ENCODE measurements at places on chromosomes 2 and 18.
A peak's percentile ranks its signal among the peaks of the same experiment; 100 is the strongest.

DNA sequence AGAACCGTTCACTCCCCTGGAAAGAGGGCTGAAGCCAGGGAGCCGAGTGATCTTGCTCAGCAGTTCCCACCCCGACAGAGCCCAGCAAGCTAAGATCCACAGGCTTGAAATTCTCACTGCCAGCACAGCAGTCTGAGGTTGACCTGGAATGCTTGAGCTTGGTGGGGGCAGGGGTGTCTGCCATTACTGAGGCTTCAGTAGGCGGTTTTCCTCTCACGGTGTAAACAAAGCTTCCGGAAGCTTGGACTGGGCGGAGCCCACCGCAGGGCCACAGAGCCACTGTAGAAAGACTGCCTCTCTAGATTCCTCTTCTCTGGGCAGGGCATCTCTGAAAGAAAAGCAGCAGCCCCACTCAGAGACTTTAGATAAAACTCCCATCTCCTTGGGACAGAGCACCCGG lies 180.8 kb downstream of the WDR7 start:
- no peak for DNase-seq

GRCh38 chr2:12587729-12588522 lies 128.8 kb upstream of the TRIB2 start:
- no peak for DNase-seq

DNA sequence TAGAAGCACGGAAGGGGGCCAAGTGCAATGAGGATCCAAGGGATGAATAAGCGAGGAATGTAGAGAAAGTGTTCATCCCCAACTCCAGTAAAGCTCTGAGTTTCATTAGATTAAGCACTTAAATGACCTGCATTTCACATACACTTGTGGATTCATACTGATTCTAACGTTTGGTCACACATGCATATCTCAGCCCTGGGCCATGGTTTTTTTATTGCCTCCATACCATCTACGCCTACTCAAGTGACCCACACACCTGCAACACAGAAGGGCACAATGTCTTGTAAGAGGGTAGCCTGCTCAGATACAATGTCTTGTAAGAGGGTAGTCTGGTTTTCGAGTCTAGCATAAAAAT lies 566 bp upstream of the MRPS5 start:
- DNase-seq, result no peak

DNA sequence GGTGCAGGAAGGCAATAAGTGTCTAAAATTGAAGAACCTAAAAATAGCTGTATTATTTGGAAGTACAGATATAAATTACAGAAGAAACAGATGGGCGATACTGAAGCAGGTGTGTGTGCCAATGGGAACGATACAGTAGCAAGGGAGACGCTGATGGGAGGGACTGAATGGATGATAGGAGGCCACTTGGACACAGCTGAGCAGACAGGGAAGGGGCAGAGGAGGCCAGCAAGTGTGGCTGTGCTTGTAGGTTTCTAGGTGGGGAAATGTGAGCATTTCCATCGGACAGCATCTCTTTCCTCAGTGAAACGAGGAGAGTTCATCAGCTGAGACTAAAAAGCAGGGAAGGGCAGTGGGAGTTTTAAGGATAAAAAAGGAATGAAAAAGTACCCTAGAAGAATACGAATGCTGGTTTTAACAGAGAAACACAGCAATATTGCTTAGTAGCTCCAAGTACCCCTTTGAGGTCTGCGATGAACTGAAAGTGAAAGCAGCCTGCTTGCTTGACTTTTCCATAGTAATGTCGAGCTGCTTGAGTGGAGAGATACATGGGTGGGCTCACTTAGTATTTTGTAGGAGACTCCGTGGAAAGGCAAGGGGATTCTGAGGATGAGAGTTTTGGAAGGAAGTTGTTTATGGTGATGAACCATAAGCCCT lies 91.7 kb upstream of the EPC2 start:
- no peak for DNase-seq

DNA sequence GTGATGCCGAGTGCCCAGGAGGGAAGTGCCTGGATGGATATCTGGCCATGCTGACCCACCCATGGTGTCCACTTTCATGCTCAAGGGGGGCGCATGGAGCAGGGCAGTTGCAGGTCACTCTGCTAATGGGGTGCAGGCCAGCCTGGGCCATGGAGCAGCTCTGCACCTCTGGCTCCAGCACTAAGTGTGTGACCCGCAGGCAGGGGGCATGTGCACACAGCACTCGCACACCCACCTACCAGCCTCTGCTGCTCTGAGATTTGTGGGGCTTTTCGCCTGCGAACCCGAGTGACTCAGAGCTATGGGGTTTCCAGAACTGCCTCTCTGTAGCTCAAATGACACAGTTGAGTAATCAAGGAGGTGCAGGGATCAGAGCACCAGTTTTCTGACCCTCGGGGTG lies 66.2 kb downstream of the CYP26B1 start:
- no peak for DNase-seq

DNA sequence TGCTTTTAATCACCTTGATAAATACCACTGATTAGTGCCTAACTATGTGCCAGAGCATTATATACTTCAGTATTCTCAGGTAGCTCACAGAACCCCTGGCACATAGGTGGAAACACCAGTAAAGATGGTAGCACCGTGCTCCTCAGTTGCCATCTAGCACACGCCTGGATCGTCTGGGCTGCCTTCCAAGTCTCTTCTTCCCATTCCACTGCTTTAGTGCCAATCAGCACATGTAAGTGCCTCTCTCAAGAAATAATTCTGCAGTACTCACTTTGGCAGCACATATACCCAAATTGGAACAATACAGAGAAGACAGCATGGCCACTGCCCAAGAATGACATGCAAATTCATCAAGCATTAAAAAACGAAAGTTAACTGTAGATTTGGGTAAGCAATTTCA lies 13.0 kb downstream of the POLR2D start:
- no peak for DNase-seq

DNA sequence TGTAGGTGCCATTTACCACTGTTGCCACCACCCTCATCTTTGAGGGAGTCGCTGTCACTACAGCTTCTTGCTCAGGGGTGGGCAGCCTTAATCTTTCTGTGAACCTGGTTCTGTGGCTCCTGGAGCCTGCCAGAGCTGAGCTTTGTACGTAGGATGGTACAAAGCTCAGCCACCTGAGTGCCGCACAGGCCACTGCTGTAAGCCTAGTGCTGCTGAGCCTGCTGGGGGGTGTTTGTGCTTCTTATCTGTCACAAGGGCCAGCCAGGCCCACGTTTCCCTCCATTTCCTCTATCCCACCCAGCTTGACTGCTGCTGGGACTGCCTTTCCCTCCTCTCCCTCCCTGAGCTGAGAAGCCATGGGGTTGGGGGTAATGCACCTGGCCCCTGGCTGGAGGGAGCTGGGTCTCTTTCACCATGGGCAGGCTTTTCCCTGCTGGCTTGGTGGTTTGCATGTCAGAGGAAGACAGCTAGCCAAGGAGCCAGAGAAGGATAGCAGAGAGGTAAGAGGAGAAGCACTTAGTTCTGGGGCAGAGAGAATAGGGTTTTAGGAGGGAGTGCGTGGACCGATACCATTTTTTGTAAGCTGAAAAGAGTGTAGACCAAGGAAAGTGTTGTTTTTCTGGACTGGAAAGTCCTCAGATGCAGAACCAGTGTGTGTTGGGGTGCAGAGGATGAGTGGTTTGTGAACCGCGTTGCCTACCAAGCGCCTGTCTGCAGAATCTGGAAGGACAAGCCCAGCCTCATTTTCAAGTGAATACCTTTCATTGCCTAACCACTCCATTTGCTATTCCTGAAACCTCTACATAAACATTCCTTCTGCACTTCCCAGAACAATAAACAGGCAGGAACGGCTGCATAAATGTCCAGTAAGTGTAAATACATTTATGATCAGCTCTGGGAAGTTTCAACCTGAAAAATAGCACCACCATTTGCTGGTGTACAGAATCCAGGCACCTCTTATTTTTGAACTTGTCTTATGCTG lies 45.1 kb upstream of the FHL2 start:
- no peak for DNase-seq

- no peak for DNase-seq
These were observed 167.0 kb downstream of the PTH2R start for GRCh38 chr2:208573569-208573968.

GRCh38 chr2:132037527-132038178 lies 124.1 kb downstream of the ANKRD30BL start:
- DNase-seq, result no peak

DNA sequence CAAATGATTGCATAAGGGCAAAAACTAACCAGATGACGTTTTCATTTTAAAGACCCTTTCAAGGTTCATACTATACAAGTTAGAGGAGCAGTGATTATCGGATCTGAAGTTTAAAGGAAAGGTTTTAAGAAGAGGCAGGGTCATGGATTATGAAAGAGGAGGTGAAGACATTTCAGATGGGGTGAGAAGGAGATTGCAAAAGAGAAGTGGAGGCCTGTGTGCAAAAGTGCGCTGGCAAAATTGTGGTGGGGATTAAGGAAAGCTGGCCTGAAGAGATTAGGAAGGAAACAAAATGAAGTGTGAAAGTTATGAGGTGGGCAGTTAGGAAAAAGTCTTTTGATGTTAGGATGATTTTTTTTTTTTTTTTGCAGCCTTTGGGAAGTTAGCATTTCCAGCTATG lies 935.7 kb upstream of the FAM98A start:
- DNase-seq, result no peak

GRCh38 chr2:241540771-241541561 lies 17.6 kb upstream of the BOK start:
- DNase-seq, result peak; percentile 49

DNA sequence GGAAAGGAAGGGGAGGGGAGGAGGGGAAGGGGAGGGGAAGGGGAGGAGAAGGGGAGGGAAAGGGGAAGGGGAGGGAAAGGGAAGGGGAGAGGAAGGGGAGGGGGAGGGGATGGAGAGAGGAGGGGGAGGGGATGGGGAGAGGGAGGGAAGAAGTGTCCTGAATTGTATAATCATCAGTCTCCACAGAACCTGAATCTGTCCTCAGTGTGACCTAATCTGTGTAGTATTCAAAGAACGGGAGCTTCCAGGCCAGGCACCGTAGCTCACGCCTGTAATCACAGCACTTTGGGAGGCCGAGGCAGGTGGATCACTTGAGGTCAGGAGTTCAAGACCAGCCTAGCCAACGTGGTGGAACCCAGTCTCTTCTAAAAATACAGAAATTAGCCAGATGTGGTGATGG lies 41.1 kb upstream of the CCDC150 start:
- no peak for DNase-seq
